ENCODE measurements at places on chromosomes 3 and 15.

GRCh38 chr3:105866656-105867653 is 1.9 kb downstream of the CBLB start:
- DNase-seq = no peak

DNA sequence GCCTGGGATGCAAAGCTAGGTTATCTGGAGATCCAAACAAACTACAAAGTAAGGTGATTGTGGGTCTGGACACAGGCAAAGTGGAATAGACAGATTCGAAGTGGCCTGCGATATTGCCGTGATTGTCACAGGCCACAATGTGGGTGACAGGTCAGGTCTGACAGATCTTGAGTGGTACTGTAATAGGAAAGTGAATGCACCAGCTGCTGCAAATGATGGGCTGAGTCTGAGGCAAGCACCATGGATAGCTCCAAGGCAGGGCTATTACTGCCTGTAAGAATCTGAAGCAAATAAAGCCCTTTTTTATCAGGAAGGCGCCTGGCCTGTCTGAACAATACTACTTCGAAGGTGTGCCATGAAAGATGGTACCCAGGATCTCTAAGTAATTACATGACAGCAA is 10.0 kb downstream of the ARMC8 start:
- no peak for DNase-seq

GRCh38 chr15:43941555-43941954 is 114.8 kb downstream of the WDR76 start:
- no peak for DNase-seq

DNA sequence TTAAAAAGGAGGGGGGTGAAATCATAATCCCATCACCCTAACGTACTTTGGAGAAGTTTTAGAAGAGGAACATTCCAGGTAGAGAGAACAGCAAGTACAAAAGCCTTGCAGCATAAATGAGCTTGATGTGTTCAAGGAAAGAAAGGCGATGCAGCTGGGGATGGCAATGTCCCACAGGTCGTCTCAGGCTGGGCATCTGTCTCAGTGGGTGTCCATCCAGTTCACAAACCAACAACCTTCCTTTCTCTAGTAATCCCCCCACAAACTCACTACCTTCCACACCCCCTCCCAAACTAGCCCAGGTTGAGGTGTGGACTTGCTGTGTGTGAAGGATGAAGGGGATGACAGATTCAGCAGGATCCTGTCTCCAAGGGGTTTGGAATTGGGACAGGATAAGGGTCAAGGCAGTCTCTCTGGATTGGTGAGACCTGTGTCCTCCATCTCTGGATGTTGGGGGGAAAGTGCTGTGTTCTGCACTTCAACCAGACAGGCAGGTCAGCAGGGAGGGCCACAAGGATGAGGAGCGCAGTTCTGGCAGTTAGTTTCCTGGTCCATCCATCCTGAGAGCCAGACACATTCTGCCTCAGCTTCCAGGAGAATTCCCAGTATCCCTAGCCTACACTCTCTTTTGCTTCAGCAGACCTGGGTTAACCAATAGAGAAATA is 1.7 kb upstream of the ESYT3 start:
- no peak for DNase-seq

- no peak for DNase-seq
These were observed 14.8 kb downstream of the CLK3 start for GRCh38 chr15:74630284-74631086.

DNA sequence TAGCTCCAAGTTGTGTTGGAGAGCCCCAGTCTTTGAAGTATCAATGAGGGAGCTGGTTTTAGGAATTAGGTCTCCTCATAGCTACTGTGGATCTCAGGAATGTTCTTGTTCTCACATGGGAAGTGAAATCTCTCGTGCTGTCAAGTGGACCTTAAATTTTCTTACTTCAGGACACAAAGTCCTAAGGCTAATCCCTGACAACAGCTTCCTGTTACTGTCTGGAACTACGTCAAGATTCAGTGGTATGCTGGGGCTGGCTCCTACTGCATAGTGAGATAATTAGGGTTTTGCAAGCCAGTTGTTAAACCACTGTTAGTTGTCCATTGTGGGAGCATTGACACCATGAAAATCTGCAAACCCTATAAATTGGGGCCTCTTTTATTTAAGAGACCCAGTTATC is 22.8 kb downstream of the MESP1 start:
- DNase-seq = no peak

- no peak for DNase-seq
These were observed 58.9 kb downstream of the ZNF621 start for GRCh38 chr3:40583691-40584090.

- DNase-seq = no peak
These were observed 692.1 kb downstream of the DIPK2A start for GRCh38 chr3:144663456-144664436.

GRCh38 chr15:93917181-93917580 is 314.2 kb upstream of the MCTP2 start:
- no peak for DNase-seq

GRCh38 chr15:98861188-98861587 is 146.4 kb downstream of the PGPEP1L start:
- no peak for DNase-seq

DNA sequence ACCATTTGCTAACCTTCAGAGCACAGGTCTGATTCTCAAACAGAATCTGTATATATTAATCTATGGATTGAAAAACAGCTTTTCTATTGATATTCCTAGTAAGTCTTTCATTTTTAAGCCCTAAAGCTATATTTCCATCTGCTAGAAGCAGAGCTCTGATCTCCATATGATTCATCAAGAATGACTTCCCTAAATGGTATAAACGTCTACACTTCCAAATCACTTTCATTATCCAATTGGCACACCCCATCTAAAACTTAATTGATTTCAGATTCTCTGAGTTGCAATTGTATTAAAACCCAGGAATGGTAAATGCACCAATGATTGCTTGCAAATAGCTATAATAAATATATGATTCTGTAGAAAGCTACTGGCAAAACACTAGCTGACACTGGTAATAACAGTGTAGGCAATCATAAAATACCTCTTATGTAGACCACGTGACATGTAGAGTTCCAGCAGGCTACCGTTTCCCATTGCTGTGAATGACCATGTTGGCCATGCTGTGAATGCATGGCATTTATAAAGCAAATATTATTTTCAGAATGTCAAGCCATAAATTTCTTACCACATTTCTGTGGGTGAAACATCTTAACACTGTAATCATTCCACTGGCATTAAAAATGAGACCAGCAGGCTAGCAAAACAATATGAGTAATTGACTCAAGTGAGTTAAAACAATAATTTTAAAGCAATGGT is 226.0 kb downstream of the ZMAT3 start:
- DNase-seq = no peak

- DNase-seq = no peak
These were observed 55.3 kb downstream of the CCR4 start for GRCh38 chr3:33006571-33007286.

- DNase-seq = no peak
These were observed 8.1 kb downstream of the FAM3D start for GRCh38 chr3:58658508-58658907.

GRCh38 chr3:183428447-183429211 is at the start of gene MCF2L2:
TSS of gene MCF2L2 (minus strand) at chr3:183428619. CDS start at chr3:183427977, 642 bp downstream.
- peak; percentile 65 for DNase-seq

GRCh38 chr3:37219266-37219665 is 44.9 kb upstream of the LRRFIP2 start:
- no peak for DNase-seq

- no peak for DNase-seq
These were observed 37.2 kb downstream of the AADACL2 start for GRCh38 chr3:151770956-151771355.

- DNase-seq = no peak
These were observed 83.8 kb downstream of the PTPRG start for GRCh38 chr3:61645148-61645547.

Data from stimulated activated CD4-positive, alpha-beta T cell treated with anti-CD3 and anti-CD28 coated beads, Interleukin-1b, Interleukin-23, amount 100 ng/mL, for 4 hours (primary cell).